ENCODE measurements at places on chromosomes 4 and X. TPM values are rescaled to one million over a fixed set of nuclear protein-coding genes. Genes with fewer than 3 reads are reported as not detected.

Gene TLR2
- 81.6 TPM for total RNA-seq

Gene DGKK
- not detected for total RNA-seq

Gene TSPAN5
- 1.4 TPM for total RNA-seq

Gene RNF113A
- 10.1 TPM for total RNA-seq

Gene HMX1
- not detected for total RNA-seq

All from mesenteric fat pad (tissue), 1 donor.